NCI-H1930 (cell line): ENCODE measurements at places on chromosomes 3 and 15.

DNA sequence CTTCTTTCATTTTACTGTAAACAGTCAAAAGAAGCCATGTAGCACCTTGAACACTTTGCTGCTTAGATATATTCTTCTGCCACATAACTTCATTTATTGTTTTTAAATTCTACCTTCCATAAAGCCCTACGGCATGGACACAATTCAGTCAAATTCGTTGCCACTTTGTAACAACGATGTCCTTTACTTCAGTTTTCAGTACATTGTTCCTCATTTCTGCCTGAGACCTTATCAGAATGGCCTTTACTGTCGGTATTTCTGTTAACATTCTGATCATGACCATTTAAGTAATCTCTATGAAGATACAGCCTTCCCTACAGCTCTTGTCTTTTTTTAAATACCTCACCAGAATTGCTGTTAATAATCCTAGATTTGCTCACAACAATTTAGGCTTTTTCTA lies 466.9 kb downstream of the NAALADL2 start:
- no peak for DNase-seq

DNA sequence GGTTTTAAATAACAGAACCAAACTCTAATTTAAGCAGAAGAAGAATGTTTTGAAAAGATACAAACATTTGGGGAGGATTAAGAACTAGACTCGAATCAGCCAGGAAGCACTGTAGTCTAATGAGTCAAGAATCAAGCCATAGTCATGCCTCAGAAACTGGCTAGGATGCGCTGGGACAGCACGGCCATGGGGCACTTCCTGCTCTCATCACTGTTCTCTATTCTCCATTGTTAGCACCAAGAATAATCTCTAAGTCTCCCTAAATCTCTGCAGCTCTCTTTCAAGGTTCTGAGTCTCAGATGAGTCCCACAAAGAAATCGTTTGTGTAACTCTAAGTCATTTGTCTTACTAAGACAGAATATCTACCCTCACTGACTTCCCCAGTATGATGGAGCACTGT lies 399.0 kb upstream of the KCNMB2 start:
- DNase-seq = no peak

- no peak for DNase-seq
Observed at GRCh38 chr15:76203346-76204108, 107.7 kb downstream of the ETFA start.

- DNase-seq = no peak
Observed at GRCh38 chr15:51641490-51642130, 19.0 kb upstream of the DMXL2 start.

- DNase-seq = no peak
Observed at GRCh38 chr3:134143828-134144401, 106.7 kb downstream of the RYK start.

DNA sequence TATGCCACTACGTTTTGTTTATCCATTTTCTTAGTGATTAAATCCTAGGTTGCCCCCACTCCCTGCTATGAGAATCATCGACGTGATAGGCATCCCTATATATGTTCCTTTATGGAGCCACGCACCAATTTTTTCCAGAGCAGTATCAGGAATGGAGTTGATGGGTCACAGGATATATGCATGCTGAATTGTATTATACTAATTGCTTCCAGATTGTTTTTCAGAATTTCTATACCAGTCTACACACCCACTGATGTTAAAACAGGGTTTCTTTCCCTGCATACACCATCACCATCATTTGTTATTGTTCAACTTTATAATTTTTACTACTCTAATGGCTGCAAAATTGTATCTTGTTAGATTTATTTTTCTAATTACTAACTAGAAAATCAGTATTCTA lies 100.1 kb upstream of the MRPS22 start:
- DNase-seq = no peak

DNA sequence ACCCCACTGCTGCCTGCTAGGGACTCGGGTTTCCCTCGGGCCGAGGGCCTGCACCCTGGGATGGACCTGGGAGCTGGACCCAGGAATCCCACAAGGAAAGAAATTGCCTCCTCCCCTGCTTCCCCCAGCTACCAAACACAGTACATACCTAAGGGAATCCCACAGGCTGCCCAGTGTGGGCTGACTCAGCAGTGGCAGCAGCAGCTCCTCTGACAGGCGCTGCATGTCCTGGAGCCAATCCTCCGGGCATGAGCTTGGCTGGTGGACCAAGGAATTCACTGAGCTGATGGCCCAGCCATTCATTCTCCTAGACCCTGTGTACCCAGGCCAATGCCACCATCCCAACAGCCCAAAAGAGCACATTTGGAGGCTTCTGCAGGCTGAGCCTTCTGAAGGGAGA lies 9.5 kb upstream of the LTK start:
- no peak for DNase-seq

GRCh38 chr15:38201714-38202113 lies 50.9 kb upstream of the SPRED1 start:
- DNase-seq = no peak

DNA sequence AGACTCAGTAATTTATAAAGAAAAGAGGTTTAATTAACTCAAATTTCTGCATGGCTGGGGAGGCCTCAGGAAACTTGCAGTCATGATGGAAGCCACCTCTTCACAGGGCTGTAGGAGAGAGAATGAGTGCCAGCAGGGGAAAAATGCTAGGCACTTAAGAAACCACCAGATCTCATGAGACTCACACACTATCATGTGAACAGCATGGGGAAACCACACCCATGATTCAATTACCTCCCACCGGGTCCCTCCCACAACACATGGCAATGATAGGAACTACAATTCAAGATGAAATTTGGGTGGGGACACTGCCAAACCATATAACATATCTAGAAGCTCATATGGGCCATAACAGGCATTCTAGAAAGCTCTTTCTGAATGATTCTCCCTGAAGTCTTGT lies 190.3 kb downstream of the WNT5A start:
- DNase-seq = no peak

DNA sequence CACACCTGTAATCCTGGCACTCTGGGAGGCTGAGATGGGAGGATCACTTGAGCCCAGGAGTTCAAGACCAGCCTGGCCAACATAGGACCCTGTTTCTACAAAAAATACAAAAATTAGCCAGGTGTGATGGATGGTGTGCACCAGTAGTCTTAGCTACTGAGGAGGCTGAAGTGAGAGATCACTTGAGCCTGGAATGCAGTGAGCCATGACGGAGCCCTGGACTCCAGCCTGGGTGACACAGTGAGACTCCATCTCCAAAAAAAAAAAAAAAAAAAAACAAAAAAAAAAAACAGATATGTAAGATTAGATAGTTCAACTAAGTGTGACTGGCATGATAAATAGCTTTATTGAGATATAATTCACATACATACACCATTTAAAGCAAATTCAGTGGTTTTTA lies 9.7 kb downstream of the RBSN start:
- DNase-seq = no peak
